ENCODE measurements at places on chromosomes 11 and 22. TPM values are rescaled to one million over a fixed set of nuclear protein-coding genes. Genes with fewer than 3 reads are reported as not detected.

The PDGFB gene
- total RNA-seq = 4.7 TPM

The ADAMTS15 gene
- 12.0 TPM for total RNA-seq

The ISX gene
- total RNA-seq = not detected

The YAP1 gene
- total RNA-seq = 232 TPM

The METTL15 gene
- 14.7 TPM for total RNA-seq

DNA sequence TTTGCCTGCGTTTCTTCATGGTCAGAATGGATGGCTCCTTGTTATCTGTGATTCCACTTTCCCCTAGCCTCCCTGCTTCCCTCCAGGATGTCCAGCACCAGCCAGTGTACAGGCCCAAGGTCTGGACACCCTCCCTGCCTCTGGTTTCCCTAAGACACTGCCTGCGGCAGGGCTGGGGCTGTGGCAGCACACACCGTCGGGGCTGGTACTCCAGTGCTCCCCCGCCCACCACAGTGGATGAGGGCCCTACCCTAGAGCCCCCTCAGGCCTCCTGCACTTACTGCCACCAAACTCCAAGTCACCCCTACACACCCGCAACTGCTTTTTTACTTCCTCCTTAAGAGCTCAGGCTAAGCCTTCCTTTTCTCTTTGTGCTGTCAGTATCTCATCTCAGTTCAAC lies 28.9 kb downstream of the ZNF214 start:
- no peak for DNase-seq
- no peak overlapping the region for H3K4me3 ChIP-seq
- H3K36me3 ChIP-seq = no peaks in the 10 kb centered on the region
- no peak overlapping the region for H3K27ac ChIP-seq

GRCh38 chr22:45949891-45950290 lies 27.1 kb downstream of the WNT7B start:
- no peaks in the 10 kb centered on the region for H3K4me1 ChIP-seq
- DNase-seq = no peak
- no peaks in the 10 kb centered on the region for H3K27me3 ChIP-seq
- H3K4me3 ChIP-seq = no peak overlapping the region
- H3K36me3 ChIP-seq = no peaks in the 10 kb centered on the region

DNA sequence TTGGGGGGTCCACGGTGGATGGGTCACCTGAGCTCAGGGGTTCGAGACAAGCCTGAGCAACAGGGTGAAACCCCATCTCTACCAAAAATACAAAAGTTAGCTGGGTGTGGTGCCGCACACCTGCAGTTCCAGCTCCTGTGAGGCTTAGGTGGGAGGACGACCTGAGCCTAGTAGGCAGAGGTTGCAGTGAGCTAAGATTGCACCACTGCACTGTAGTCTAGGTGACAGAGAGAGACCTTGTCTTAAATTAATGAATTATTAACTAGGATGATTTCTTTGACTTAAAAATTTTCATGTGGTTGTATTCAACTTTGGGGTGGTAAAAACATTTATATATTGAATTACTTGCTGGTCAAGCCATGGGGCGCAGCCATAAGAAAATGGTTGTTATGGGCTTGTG lies 33.9 kb downstream of the CCDC83 start:
- no peaks in the 10 kb centered on the region for H3K36me3 ChIP-seq
- no peak overlapping the region for H3K27ac ChIP-seq
- H3K4me3 ChIP-seq = no peak overlapping the region
- no peaks in the 10 kb centered on the region for H3K27me3 ChIP-seq
- DNase-seq = no peak
- H3K4me1 ChIP-seq = peaks cover 12% of the 10 kb centered on the region

GRCh38 chr11:131695889-131696429 lies 325.5 kb downstream of the NTM start:
- DNase-seq = peak; percentile 54
- no peak overlapping the region for H3K4me3 ChIP-seq
- no peaks in the 10 kb centered on the region for H3K27me3 ChIP-seq
- no peaks in the 10 kb centered on the region for H3K4me1 ChIP-seq

DNA sequence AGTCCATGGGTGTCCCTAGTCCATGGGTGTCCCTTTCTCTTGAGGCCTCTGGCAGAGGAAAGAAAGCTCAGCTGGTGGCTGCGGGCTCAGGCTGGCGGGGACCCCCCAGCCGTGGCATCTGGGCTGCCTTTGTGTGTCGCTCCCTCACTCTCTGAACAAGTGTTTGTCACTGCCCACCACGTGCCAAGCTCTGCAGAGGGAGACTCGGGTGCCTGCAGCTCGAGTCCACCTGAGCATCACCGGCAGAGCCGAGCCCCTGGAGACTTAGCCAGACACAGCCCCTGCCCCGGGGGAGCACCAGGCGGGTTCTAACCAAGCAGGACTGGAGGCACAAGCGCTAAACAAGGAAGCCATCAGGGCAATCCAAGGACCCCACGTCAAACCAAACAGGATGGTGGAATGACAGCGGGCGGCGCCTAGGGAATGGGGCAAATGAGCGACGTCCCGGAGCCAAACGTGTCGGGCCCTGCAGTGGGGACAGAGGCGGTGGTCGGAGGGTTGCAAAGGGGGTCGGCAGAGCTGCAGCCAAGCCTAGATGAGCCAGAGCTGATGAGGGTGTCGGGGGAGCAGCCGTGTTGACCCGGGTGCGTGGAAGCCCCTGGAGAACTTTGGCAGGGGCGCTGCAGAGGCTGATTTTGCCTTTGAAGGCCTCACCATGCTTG lies 2.1 kb upstream of the GRAMD4 start:
- H3K4me1 ChIP-seq = peaks cover 34% of the 10 kb centered on the region
- no peak overlapping the region for H3K27ac ChIP-seq
- no peak for DNase-seq
- no peaks in the 10 kb centered on the region for H3K36me3 ChIP-seq
- H3K4me3 ChIP-seq = no peak overlapping the region
